ENCODE measurements at places on chromosomes 2 and 18.

GRCh38 chr18:67143028-67143427 is 373.5 kb downstream of the DSEL start:
- no peak for DNase-seq

DNA sequence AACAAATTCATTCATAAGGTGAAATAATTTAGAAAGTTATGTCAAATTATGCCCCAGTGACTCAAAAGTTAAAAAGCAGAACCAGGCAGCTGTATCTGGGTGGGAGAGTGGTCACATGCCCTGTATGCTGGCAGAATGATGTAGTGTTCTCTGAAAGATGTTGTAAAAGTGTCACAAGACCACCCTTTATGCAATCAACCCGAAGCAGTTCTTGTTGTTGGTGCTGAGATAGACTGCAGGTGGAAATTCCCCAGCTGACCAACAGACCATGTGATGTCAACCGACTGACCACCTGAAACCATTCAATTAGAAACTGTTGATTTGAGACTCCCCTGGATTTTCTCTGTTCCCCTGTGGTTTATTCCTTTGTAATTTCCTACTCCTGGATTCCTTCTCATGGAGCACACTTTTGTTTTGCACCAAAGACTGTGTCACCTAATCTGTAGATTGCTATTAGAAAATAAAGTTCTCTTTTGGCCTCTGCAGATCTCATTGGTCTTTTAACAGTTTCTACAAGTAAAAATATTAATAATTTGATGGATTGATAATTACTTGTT is 1341.3 kb upstream of the LRRTM1 start:
- DNase-seq: no peak

GRCh38 chr2:119264781-119265692 is 41.4 kb downstream of the STEAP3 start:
- no peak for DNase-seq

- no peak for DNase-seq
These were observed 162.8 kb downstream of the RBM43 start for GRCh38 chr2:151098841-151099240.

DNA sequence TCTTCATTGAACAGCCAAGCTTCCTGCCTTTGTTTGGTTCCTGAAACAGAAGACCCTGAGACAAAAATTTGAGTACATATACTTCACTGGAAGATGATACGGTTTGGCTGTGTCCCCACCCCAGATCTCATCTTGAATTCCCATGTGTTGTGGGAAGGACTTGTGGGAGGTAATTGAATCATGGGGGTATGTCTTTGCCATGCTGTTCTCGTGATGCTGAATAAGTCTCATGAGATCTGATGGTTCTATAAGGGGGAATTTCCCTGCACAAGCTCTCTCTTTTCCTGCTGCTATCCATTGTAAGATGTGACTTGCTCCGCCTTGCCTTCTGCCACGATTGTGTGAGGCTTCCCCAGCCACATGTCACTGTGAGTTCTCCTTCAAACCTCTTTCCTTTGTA is 76.5 kb downstream of the BABAM2 start:
- DNase-seq: no peak

- no peak for DNase-seq
These were observed 254.9 kb upstream of the ZEB2 start for GRCh38 chr2:144774809-144775208.
